T-helper 17 cell (primary cell): ENCODE measurements at places on chromosomes 2 and 18.

DNA sequence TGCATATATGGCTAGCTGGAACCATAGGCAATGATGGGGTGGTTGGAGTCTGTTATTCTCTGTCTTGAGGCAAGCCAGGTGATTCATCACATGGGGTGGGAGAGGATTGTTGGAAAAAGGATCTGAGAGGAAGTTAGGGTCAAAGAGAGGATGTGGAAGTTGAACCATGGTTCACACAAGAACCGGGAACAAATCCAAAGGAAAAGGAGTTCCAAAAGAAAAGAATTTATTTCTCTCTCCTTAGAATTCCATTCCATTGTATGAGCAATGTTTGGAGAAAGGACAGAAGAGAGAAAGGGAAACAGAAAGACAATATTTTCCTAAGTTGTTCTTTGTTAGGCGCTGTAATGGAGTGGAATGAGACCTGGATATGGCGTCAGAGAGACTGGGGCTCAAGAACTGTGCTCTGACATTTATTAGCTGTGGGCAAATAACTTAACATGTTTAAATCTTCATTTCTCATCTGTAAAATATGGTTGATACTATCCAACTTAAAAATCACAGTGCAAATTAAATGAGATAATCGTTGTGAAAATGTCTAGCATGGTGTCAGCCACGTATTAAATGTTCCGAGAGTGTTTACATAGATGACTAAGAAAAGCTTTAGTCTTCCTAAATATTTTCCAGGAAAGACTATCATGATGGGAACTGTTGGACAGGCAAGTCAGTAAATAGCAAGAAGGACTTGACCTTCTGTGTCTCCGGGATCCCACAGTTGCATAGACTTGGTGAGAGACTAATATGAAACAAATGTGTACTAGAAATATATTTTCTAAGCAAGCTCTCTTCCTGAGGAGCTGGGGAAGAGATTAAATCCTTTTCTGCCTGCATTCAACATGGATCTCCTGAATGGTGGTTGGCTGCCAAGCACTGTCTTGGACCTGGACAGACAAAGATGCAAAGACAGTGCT is 71.4 kb downstream of the TRIB2 start:
- DNase-seq = no peak

GRCh38 chr2:142044197-142044596 is 86.6 kb downstream of the LRP1B start:
- DNase-seq = no peak

DNA sequence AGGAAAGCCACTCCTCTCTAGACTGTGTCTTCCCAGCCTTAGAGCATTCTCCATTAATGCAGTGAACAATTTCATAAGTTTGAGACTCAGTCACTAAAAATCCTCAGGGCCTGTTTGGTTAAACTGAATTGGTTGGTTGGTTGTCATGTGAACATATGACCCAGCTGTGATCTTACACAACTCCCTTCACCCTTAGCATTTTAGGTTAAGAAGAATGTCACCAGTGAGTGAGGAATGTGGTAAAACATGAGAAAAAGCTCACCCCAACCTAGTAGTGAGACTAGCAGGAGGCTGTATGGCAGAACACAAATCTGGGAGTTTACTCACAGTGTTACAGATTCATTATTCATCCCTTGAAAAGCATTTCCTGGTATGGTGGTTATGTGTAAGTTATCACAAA is 32.4 kb downstream of the LHCGR start:
- no peak for DNase-seq

- no peak for DNase-seq
Observed at GRCh38 chr2:48048476-48049171, 142.3 kb upstream of the FBXO11 start.

DNA sequence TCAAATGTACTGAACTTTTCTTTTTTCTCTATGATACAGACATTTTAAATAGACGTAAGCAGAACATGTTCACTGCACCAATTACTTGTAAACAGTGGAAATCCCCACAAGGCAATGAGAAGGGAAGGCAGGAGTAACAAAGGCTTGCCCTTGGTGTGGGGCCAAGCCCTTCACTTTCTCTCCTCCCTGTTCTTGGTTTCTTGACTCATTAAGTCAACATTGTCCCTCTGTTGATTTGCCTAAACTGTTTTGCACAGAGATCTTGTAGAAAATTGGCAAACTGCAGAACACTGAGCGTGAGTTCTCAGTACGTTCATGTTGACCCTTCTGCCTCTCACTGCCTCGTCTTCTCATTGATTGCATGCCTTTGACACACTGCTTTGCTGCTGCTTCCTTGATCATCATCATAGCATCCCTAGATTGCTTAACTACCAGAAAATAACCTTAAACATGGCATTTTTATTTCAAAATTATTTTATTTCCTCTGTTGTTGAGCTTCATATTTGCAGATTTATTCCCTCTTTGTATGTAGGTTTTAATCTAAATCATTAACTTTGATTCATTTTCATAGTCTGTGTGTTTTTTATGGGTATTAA is 257.7 kb downstream of the PTGR3 start:
- DNase-seq = peak; percentile 15

- DNase-seq = no peak
Observed at GRCh38 chr18:61941948-61942471, 49.2 kb upstream of the RNF152 start.

- DNase-seq = no peak
Observed at GRCh38 chr2:54878182-54878581, 154.7 kb downstream of the EML6 start.

- no peak for DNase-seq
Observed at GRCh38 chr2:74537140-74537539, 7.4 kb downstream of the HTRA2 start.

DNA sequence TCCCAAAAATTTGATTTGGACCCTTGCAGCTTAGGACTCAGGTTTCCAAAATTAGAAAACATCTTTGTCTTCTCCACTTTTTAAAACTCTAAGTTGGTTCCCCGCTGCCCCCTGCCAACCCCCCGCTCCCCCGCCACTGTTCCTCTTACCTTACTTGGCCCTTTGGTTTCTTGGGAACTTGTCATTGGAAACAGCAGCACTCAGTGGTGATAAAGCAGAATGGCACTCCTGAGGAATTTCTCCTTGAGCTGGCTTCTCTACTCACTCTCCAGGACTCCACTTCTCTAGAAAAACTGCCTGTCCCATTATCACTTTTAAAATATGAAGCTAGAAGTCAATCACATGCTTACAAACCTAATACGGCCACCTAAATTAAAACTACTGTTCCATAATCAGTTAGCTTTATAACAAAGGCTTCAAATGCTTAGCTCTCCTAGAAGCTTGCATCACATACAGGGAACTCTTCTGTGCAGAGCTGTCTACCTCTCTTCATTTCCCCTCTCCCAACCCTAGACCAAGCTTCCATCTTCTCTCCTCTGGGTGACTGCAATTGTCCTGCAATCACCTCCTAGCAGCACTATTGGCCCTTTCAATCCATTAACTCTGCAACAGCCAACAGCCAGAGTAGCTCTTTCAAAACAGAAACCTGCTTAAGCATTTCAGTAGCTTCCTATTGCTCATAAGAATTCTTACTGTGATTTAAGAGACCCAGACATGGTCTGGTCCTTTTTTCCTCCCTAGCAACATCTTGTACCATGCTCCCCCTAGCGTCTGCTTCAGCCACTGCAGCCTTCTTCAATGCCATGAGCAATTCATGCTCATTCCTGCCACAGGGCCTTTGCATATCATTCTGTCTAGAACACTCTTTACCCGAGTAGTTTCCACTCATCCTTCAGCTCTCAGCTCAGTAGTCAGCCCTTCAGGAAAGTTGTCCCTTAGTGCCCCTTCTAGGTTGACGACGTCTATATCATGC is 15.2 kb upstream of the PLEKHM3 start:
- peak; percentile 42 for DNase-seq

- DNase-seq = no peak
Observed at GRCh38 chr2:134232868-134233727, 20.8 kb upstream of the MGAT5 start.

DNA sequence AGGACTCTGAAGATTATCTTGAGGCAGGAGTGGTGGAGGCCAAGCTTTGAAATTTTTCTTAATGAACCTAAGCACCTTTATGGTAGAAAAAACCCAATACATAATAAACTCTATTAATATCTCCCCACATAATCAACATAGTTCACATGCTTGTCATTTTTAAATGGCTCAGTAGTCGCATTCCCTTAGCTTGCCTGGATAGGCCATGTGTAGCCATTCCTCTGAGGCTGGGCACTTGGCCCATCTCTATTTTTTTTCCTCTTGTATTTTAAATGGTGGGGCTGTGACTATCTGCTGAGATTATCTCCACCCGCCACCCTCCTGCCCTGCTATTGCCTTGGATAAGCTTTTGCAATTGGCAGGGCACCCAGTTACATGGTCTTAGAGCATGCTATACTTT is 143.1 kb downstream of the FHOD3 start:
- no peak for DNase-seq

GRCh38 chr18:75489493-75490190 is 62.1 kb upstream of the SMIM21 start:
- no peak for DNase-seq

DNA sequence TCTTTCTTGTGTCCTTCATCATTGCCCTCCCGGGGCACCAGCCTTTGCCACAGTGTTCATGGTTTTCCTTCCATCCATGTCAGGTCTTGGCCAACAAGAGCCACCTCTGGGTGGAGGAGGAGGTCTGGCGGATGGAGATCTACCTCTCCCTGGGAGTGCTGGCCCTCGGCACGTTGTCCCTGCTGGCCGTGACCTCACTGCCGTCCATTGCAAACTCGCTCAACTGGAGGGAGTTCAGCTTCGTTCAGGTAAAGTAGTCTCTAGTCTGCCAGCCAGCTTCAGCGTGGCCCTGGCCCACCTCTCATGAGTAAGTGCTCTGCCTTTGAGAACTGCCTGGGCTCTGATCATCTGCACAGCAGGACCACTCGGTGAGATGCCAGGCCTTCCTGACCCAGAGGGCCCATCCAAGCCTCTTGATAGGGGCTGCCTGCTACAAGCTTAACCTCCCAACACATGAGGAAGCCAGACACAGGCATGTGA is 31.0 kb downstream of the STEAP3 start:
- no peak for DNase-seq

DNA sequence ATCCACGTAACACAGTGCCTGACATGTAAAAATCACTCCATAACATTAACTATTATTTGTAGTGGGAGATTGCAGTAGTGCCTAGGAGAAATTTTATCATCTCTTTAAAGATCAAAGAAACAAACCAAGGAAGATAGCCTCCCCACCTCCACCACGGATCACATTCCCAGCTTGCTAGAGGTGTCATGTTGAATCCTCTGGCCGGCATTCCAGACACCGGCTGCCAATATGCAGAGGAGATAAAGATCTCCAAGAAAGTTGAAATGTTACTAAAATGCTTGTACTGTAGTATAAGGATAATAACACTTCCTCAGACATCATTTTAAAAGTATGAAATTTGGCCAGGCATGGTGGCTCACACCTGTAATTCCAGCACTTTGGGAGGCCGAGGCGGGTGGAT is 6.1 kb upstream of the ATG16L1 start:
- DNase-seq = no peak

GRCh38 chr2:118473846-118474540 is 373.5 kb downstream of the EN1 start:
- no peak for DNase-seq

GRCh38 chr18:37805773-37806404 is 240.3 kb upstream of the CELF4 start:
- no peak for DNase-seq

- no peak for DNase-seq
Observed at GRCh38 chr2:153360239-153360638, 118.3 kb downstream of the RPRM start.

DNA sequence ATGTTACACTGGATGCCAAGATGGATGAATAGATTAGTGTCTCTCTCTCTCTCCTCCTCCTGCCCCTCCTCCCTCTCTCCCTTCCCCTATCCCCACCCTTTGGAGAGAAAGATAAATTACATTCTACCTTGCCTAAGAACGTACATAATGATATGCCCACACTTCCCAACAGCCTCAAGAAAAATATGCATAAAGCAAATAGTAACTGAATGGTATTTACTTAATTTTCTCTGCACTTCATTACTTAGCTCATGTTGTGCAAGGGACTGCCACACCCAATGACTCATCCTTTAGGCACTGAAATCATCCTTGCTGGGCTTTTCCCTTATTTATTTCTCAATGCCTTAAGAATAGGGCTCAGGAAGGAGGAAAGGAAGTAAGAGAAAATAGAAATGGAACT is 137.3 kb upstream of the PID1 start:
- no peak for DNase-seq

DNA sequence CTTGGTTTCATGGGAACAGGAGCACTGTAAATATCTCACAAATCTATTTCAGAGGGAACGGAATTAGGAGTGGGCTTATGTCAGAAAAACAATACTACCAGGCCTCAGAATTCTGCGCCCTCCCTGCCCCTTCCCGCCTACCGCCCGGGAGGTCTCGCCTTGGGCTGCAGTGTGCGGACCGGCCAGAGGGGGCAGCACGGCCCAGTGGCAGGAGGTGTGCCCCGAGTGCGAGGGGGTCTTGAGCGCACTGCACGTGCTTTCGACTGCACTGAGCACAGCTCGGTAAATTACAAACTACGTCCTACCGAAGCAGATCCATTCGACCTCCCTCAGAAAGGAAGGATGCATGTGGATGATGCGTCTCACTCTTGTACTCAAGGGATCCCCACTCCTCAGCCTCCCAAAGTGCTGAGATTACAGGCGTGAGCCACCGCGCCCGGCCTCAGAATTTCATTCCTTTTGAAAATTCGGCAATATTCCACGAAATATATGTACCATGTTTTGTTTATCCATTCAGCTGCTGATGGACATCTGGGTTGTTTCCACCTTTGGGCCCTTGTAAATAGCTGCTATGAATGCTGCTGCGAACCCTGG is 297.0 kb downstream of the BCL2 start:
- no peak for DNase-seq
